ENCODE measurements at places on chromosomes 6 and 20. TPM values are rescaled to one million over a fixed set of nuclear protein-coding genes. Genes with fewer than 3 reads are reported as not detected.

MCM3 gene
- 30.9 TPM for total RNA-seq

DEFB128 gene
- total RNA-seq = not detected

LY6G5C gene
- 1.5 TPM for total RNA-seq

ARFGEF3 gene
- total RNA-seq = 6.2 TPM

ALDH8A1 gene
- total RNA-seq = not detected

GTF2H4 gene
- 7.3 TPM for total RNA-seq

SLC17A4 gene
- not detected for total RNA-seq

DLK2 gene
- not detected for total RNA-seq
